ENCODE measurements at places on chromosomes 7 and 10.

GRCh38 chr7:24059775-24060174 lies 224.2 kb upstream of the NPY start:
- no peak for DNase-seq

GRCh38 chr7:26658389-26659084 lies 205.9 kb downstream of the SKAP2 start:
- DNase-seq, result no peak

- DNase-seq, result no peak
Measured at GRCh38 chr7:54543051-54543488, 895 bp downstream of the VSTM2A start.

GRCh38 chr7:24440892-24441291 lies 132.4 kb upstream of the PALS2 start:
- no peak for DNase-seq

DNA sequence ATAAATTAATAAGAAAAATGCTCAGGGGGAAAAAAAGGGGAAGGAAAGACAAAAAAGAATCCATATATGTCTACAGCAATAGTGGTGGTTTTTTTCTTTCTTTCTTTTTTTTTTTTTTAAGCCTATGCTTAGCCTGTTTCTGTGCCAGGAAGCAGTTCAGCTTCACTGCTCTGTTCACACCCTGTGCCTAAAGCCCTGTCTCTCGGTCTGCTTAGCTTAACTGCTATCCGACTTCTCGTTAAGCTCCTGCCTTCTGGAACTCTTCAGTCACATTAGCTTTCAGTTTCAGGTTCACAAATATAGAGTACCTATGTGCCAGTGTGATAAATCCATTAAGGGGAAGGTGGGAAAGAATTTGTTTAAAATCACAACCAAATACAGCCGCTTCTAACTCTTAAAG lies 26.5 kb upstream of the NRG3 start:
- no peak for DNase-seq

GRCh38 chr7:158083526-158084310 lies 503.9 kb downstream of the PTPRN2 start:
- no peak for DNase-seq

- DNase-seq, result no peak
Measured at GRCh38 chr10:306675-307185, 171.5 kb downstream of the ZMYND11 start.

DNA sequence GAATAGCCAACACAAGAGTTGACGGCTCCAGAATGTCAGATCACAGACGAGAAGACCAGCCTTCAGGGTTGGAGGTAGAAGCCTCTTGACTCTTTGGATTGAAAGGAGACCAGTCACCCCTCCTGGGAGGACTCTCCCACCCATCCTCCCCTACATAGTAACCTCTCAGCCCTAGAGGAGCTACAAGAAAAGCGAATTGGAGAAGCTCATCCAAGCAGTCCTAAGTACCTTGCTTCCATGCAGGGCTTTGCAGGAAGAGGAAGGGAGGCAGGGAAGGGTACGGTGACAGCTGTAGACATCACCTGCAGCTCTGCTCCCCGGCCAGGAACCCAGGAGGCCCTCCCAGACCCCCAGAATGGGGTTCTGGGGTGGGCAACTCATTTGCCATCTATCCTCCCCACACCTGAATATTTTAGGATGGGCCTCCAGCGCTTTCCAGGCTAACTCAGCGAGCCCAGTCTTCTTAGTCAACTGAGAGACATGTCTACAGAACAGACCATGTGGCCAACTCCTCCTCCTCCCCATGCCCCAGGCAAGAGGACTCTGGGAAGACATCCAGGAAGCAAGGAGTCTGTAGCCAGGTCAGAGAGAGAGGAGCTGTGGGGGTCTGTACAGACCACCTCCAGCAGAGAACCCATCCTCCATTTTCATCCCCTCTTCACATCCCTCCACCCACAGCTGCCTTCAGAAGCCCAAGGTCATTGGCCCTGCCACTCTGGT lies 55.6 kb upstream of the LBX1 start:
- no peak for DNase-seq

DNA sequence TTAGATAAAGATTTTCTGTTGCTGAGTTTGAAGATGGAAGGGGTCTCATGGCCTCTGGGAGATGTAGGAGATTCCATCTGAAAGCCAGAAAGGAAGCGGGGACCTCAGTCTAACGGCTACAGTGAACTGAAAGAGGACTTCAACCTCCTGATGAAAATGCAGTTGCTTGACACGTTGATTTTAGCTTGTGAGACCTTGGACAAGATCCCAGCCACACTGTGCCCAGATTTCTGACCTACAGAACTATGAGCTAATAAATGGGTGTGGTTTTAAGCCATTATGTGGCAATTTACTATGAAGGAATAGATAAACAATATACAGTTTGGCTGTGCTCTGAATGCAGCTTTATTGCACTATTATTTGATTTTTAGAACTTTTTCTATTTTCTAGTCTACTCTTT lies 342.3 kb upstream of the SEMA3D start:
- DNase-seq, result no peak

GRCh38 chr7:17548014-17548653 lies 249.7 kb downstream of the AHR start:
- no peak for DNase-seq

DNA sequence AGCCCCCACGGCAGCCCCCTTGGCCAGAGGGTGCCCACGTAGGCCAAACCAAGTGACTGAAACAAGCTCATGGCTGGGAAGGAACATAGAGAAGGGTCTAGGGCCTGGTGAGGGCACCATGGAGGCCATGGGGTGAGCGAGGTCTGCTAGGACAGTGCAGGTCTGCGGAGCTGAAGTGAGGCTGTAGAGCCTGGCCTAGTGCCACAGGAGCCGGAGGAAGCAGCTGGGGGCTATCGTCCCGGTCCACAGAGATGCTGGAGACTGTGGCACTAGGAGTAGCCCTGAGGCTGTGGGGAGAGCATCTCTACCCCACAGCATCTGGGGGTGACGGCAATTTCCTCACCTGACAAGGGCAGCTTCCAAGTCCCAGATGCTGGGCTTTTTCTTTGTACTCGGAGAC lies 150.3 kb downstream of the ZNF22 start:
- DNase-seq, result no peak

DNA sequence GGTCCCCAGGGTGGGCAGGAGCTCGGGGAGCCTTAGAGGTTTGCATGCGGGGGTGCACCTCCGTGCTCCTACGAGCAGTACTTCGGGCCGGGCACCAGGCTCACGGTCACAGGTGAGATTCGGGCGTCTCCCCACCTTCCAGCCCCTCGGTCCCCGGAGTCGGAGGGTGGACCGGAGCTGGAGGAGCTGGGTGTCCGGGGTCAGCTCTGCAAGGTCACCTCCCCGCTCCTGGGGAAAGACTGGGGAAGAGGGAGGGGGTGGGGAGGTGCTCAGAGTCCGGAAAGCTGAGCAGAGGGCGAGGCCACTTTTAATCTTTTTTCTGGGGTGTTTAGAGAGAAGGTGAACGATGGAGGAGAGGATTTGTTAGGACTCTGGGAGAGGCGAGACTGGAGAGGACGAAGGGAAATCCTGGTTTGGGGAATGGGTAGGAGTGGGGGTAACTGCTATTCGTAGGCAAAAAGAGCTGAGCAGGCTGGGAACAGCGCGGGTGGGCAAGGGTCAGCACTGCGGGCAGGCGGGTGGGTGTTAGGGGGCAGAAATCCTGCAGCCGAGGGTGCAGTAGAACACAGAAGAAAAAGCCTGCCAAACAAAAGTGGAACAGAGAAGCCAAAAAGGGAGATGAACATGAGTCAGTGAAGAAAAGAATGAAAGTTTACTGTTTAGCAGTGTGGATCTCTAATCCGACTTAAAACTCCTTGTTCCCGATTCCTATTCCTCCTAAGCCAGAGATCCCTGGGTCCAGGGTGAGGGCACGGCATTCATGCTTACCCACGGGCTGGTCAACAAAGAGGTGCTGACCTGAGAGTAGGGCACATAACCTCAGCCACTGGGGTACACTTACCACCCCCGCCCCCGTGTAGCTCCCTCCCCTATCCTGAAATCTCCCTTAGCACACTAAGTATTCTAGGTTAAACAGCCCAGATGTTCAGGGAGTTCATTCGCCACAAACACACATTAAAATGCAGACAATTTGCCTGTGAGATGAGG lies 26.9 kb downstream of the PRSS2 start:
- DNase-seq, result no peak

- no peak for DNase-seq
Measured at GRCh38 chr7:67206452-67206851, 209.8 kb downstream of the TYW1 start.

- no peak for DNase-seq
Measured at GRCh38 chr7:81299711-81300110, 380.9 kb upstream of the SEMA3C start.

- peak; percentile 3 for DNase-seq
Measured at GRCh38 chr7:28144266-28144665, 36.3 kb downstream of the JAZF1 start.
